Stimulated activated CD4-positive, alpha-beta T cell treated with anti-CD3 and anti-CD28 coated beads, Interleukin-2, amount 100 ng/mL, for 4 hours (primary cell): ENCODE measurements at places on chromosomes 2 and 18.
A peak's percentile ranks its signal among the peaks of the same experiment; 100 is the strongest.

DNA sequence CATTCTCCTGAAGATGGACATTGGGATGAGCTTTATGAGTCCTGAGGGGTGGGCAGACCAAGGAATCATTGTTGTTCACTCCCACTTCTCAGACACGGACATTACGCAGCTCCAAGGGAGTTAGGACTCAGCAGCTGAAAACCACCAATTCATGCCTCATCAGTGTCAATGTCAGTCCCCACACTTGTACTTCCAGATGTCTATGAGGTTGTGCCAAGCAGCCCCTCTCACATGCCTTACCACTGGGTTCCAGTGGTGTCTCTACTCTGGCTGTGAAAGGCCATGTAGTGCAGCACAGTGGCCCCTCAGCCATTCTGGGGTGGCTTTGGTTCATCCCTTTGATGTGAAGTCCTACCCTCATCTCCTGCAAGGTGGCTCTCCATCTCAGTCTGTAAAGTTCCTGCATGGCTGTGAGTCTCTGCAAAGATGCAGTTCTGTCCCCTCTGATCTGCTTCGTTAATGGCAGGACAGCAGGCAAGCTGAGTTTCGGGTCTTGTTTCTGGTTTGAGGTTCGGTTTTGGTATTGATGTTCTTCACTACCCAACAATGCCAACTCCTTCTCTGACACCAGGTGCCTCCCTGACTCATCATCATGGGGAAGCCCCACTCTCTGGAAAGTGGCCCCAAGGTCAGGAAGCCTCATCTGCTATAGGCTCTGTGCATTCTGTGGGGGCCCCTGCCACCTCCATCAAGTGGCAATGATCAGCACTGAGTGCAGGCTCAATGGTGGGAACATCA is 14.0 kb upstream of the COL6A3 start:
- peak; percentile 78 for DNase-seq

DNA sequence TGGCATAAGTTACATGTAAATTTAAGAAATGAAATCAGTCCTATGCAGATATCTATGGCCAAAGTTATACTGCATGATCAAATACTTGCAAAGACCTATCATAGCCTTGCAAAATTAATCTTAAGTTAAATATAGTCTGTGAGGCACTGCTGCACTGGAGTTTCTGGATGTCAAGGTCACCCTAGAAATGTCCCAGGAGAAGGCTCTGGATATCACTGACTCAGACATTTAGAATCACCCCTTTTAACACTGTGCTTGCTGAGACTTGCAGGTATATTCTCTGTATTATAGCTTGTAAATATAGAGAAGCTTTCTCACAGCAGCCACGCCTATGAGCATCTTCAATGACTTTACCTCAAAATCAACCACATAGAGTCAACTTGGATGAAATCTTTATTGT is 51.5 kb downstream of the ETAA1 start:
- DNase-seq = no peak

DNA sequence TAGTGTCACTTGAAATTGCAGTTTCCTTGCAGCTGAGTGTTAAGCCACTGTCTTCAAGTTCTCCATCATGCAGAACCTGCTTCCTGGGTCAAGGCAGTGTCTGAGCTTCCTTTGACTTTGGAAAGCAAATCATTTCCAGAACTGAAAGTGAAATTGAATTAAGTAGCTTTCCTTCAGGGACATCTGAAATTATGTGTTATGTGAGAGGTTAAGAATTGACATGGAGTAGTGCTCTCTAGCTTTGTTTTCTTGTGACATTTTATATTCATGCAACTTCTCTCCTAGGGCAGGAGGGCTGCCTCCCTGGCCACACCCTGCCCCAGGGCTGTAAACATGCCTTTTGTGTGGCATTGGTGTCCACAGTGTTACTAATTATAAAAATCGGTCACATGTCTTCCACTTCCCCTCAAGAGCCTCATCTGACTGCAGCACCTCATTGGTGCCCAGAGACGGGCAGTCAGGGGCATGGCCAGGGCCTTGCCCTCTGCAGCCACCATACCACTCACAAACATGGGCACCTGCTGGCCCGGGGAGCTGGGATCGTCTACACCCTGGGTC is 14.4 kb downstream of the RAB12 start:
- no peak for DNase-seq

GRCh38 chr2:238418196-238418998 is 8.3 kb upstream of the ASB1 start:
- no peak for DNase-seq

- no peak for DNase-seq
Observed at GRCh38 chr18:44679914-44680272, 795 bp upstream of the SETBP1 start.

GRCh38 chr2:28209864-28210263 is 182.8 kb upstream of the FOSL2 start:
- DNase-seq = no peak

- no peak for DNase-seq
Observed at GRCh38 chr2:127887776-127888130, 2.0 kb upstream of the AMMECR1L start.

DNA sequence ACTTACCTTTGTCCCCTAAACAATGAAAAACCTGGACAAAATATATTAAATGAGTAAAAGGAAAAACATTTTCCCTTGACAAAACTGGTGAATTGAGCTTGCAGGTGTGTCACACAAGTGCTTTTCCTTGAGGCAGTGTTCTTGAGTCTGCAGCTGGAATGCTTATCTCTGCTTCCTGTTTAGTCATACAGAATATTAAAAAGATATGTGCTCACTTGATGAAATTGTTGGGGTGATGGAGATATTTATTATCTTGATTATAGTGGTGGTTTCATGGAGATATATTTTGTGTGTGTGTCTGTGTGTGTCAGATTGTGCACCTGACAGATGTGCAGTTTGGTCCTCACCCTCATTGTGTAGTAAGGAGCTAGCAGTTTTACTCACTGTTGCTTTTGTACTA is 3.3 kb downstream of the TAF1B start:
- DNase-seq = no peak

DNA sequence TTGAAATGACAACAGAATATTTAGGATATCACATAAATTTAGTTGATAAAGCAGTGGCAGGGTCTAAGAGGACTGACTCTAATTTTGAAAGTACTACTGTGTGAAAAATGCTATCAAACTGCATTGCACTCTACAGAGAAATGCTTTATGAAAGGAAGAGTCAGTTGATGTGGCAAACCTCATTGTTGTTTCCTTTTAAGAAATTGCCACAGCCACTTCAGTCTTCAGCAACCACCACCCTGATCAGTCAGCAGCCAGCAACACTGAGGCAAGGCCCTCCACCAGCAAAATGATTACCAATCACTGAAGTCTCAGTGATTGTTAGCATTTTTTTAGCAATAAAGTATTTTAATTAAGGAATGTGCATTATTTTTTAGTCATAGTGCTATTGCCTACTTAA is 488.7 kb upstream of the SLC39A10 start:
- no peak for DNase-seq

DNA sequence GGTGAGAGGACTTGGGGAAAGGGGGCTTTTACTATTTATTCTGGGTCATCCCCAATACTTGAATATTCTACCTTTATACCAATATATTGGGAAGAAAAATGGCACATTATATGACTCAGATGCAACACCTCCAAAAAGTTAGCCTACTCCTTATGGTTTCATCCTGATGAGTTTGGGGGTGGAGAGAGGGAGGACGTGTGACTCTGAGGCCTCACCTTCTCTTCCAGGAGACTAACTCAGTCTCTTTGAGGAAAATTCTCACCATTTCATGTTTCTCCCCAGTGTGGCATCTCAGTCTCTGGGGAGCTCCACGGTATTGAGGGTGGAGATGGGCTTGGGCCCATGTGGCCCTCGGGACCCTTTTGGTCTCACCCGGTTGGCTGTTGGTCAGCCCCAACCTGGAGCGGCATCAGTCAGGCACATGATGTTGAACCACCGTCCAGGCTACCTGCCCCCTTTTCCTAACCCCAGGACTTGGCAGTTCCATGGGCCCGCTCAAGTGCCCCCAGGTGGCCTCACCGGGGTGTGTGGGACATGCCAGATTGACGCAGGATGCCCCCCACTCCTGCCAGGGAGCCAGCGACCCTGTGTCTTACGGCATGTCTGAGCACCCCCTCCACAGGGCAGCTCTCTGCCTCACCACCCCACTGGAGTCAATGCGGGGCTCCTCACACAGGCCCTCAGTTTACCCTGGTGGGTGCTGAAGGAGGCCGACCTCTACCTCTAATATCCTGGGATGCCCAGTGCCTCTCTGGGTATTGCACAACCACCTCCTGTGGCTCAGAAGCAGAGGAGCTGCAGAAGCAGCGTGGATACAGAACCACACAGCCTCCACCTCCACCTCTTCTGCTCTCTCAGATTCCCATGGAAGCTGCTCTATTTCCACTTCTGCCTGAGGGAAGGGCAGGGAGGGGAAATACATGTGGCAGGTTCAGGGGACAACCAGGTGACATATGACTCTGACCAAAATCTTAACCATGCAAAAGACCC is 297.4 kb downstream of the EIPR1 start:
- no peak for DNase-seq

DNA sequence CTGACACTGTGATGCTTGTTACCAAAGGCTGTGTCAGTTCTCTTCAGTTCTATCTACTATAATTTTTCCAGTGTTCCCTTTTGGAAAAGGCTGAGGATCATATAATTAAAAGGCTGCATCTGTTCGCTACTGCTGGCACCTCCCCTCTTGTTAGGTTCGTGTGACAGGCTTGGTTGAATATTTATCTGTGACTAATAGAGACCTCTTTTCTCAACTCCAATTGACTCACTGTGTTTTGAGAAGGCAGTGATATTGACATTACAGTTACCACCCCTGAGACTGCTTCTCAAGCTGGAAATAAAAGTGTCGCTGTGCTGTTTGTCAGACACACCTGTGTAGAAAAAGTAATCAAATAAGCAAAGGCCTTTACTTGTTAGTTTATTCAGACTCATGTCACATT is 205.5 kb upstream of the KCNH7 start:
- DNase-seq = no peak

DNA sequence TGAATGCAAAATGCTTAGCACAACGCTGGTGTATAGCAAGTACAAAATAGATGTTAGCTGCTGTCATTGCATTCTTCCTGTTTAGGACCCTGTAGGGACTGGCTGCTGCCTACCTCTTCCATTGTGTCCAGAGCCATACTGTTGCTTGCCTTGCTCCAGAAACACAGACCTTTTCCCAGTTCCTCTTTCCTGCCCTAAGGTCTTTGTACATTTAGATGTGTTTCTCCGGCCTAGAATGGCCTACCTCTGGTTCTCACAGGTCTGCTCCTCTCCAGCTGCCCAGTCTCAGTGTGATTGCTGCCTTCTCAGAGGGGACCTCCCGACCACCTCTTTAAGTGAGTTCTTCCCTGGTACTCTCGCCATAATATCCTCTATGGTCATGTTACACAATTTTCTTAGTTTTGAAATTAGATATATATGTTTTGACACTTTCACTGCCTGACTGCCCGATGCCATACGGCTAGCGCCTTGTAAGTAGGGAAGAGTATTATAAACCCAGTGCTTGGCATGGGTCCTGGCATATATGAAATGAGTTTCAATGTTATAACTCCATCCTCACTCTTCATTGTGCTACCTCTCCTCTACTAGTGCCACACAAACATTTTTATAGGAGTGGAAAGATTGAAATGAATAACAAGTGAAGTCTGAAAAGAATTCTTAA is 48.3 kb downstream of the RFTN2 start:
- DNase-seq = no peak

GRCh38 chr2:65826567-65826966 is 394.2 kb upstream of the SPRED2 start:
- no peak for DNase-seq

DNA sequence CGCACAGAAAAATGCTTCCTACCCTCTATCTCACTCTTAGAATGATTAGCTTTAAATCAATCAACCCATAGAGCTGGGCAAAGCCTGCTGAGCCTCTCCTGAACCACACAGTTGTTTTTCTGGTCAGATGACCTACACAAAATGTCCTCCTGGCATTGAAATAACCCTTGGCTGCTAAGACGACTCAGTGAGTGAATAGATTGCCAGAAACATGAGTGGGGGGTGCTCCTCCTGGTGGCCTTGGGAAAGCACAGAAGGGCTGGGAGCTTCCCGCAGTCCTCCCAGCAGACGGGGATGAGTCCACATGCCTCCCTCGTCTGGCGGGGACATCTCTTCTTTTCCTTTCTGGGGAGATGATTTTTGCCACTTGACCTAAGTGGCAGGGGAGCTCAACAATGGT is 14.9 kb downstream of the MAL start:
- no peak for DNase-seq

DNA sequence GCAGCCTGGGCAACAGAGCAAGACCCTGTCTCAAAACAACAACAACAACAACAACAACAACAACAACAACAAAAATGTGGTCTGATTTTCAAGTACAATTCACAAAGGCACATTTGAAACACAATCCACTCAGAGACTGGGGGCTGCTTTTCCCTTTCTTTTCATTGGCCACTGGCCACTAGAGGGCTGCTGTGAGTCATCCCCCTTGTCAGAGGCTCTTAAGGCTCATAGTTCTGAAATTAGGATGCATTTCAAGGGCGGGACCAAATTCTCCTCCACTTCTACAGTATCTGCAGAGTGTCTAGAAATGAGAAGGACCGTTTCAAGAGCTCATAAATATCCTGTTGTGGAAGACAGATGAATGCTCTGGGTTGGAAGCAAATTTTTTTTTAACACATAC is 285.4 kb downstream of the NRXN1 start:
- no peak for DNase-seq

DNA sequence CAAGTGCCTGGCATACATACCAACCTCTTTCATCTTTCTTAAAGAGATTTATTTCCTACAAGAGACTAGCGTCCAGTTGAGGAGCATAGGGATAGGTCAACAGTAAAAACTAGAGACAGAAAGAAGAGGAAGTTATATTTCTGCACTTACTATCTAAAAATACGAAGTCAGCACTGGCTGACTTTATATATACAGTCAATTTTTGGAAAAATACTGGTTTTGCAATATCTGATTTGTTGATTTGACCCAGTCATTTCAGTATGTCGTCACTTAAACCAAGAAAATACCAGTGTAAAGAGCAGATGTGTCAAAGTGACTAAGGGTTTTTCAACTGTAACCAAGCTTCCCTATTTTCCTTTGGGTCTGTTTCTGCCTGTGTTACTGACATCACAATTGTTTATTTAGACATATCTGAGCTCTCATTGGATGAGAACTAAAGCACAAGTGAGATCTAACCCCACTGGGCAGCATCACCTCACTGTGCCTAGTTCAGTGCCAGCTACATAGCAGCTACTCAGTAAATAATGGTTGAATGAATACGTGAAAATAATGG is 23.0 kb downstream of the CYTIP start:
- DNase-seq = no peak

DNA sequence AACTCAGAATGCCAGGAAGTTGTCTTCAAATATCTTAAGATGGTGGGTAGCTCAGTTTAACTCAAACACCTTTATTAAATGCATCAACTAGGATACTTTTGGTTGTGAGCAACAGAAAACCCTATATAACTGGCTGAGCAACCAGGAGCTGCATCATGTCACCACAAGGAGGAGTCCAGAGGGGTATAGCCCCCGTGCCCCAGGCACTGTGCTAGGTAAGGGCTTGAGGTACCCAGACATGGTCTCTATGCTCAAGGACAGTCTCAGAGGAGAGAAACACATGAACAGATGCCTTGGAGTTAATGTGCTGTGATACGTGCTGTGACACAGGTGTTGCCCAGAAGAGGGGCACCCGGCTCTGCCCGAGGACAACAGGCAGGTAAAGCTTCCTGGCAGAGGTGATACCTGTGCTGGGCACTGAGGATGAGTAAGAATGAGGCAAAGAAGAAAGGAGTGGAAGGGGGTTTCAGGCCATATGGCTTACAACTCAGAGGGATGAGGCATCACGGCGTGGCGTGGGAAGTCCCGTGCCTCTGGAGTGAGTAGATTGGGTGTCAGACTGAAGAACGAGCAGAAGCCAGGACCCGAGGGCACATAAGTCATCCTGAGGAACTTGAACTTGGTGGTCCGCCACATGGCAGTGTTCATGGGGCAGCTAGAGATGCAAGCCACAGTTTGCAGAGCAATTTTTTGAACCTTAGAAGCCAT is 32.0 kb upstream of the CAB39 start:
- DNase-seq = no peak
